ENCODE measurements at places on chromosomes 12 and 14.

- no peak for DNase-seq
Observed at GRCh38 chr12:40144023-40144422, 38.1 kb upstream of the SLC2A13 start.

DNA sequence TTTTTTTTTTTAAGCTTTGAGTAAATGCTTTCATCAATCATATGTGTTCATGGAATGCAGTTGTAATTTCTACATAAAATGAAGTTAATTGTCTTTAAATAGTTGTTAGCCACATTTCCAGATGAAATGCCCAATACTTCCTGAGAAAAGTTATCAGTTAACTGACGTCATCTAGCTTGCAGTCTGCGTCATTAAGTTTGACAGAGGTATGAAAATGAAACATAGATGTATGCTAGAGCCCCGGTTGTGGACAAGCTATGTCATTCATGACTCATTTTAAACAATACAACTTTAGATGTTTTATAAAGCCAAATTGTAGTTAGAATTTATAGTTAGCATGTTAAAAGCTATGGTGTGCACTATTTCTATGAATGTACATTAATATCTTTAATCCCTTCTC is 90.7 kb downstream of the PLEKHA5 start:
- no peak for DNase-seq

- DNase-seq, result no peak
Observed at GRCh38 chr12:96192926-96193573, 1.1 kb upstream of the ELK3 start.

DNA sequence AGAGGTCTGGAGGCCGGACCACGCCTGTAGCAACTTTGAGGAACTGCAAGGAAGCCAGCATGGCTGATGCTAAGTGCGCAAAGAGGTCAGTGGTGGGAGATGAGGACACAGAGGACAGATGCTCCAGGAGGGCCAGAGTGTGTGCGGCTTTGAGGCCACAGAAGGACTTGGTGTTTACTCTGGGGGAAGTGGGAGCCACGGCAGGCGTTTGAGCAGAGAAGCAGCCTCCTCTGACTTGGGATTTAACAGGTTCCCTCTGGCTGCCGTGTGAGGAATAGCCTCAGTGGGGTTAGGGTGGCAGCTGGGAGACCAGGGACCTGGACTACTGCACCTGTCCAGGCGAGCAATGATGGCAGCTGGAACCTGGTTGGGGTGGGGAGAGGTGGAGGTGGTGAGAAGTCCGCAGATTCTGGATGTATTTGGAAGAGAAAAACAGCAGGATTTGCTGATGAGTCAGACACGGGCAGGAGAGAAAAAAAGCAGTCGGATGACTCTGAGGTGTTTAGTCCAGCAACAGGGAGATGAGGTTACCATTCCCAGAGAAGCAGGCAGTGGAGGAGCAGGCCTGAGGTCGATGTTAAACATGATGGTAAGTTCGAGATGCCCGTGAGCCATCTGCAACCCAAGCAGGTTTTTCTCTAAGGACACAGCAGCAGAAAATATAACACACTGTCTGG is 143.5 kb downstream of the SCARB1 start:
- DNase-seq, result peak; percentile 60

- peak; percentile 17 for DNase-seq
Observed at GRCh38 chr12:51217968-51218606, at the start of gene POU6F1. Gene POU6F1, minus strand, starts transcription at chr12:51218062. Its CDS starts 11,226 bp downstream, at chr12:51206836.

- DNase-seq, result no peak
Observed at GRCh38 chr12:58750484-58750883, 169.8 kb downstream of the LRIG3 start.

DNA sequence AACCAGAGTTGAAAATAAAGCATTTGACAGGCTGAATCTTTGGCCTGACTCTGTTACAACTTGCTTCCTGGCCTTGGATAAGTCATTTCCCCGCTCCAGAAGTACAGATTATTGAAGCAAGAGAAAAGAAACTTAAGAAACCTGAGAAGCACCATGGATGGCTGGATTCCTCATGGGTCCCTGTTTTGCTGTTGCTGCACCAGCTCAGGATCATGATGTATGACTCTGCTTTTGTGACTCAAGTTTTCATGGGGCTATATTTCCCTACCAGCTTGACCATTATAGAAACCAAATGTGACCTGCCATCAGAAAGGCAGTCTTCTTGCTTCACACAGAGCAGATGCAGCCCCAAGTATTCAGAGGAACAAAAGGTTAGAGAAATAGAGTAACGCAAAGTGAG is 921.8 kb downstream of the BCL11B start:
- DNase-seq, result no peak

DNA sequence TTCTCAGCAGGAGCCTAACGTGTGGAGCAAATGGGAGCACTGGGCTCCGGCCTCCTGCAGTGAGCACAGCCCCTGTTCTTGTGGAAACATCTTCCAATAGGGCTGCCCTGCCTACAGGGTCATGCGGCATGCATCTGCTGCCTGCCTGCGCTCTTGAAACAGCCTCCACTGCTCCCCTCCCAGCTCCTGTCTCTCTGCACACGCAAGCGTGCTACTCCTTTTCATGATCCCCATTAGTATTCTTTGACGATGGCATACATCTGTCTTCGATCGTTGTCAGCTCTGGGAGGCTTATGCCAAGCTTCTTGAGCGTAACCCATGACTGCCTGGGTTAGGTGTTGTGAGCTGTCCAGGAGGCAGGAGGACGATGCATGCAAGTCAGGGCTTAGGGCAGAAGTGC is 23.1 kb downstream of the NTF3 start:
- DNase-seq, result no peak

DNA sequence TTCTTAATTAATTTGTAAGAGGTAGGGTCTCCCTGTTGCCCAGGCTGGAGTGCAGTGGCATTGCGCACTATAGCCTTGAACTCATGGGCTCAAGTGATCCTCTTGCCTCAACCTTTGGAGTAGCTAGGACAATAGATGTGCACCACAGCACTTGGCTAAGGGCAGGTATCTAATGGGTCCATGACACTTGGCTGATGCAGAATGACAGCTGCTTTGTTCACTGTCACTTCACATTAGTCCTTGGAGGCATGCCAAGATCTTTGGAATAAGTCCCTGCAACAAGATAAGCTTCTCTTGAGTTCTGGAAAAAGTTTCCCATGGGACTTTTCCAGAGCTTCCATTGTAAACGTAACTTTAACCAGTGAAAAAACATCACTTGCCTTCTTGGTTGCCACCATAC is 23.4 kb downstream of the COQ6 start:
- DNase-seq, result no peak

- DNase-seq, result no peak
Observed at GRCh38 chr12:32598688-32599087, 80.4 kb upstream of the DNM1L start.

DNA sequence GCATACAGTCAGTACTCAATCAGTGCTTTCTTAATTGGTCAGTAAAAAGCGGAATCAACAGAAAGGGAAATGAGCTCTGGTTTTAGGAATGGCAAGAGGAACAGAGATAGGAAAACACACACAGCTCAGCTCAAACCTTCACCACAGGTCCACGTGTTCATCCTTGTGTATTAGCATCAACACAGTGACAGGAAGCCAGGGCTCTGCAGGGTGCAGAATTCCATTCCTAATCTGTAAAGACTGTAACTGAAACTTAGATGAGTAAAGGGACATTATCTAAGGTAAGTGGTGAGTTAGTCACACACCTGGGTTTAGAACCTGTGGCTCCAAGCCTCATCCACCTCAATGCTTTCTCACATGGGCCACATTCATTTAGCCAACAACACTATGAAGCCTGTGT is 1242.2 kb upstream of the TMEM132C start:
- no peak for DNase-seq

DNA sequence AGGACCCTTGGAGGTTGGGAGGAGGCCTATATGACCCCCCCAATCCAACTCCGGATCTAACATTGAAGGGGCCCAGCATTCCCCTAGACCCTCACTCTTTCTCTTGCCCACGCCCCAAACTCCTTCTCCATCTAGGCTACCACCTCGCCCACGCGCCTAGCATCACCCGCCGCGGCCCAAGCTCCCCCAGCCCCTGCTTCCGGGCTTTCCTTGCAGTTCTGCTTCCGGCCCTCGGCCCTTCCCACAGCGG is 445 bp downstream of the CERS5 start:
- no peak for DNase-seq

DNA sequence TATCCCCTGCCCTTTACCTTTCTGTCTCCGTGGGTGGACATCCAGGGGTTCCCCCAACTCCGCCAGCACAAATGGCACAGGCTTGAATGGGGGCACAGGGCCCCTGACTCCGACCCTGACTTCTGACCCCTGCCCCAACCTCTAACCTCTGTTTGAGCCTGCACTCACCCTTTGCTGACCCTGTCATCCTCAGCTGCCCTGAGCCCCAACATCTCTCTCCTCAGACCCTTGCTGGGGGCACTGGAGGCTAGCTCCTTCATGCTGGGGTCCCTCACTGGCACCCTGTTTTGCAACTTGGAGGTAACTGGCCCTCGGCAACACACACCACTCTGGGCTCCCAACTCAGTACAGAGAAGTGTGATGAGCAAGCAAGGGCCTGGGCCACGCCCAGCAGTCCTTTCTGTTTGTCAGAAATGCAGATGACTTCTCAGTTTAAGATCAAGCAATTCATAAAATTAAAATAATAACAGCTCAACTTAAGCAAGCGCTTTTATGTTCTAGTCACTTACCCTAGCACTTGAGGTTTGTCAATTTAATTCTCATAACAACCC is 2.1 kb downstream of the IFI27 start:
- no peak for DNase-seq

GRCh38 chr12:100128512-100128908 is 14.2 kb downstream of the BLTP3B start:
- no peak for DNase-seq

- no peak for DNase-seq
Observed at GRCh38 chr12:31712877-31713276, 15.9 kb downstream of the AMN1 start.

All from DMS 273 treated with DMSO at 0.1 percent for 48 hours (cell line).